Endothelial cell of umbilical vein (primary cell): ENCODE measurements at places on chromosomes 12 and 14.
A peak's percentile ranks its signal among the peaks of the same experiment; 100 is the strongest.

GRCh38 chr14:83611491-83611890, 1918.5 kb upstream of the FLRT2 start:
- no peak overlapping the region for H3K27ac ChIP-seq
- H3K36me3 ChIP-seq, result no peaks in the 10 kb centered on the region
- DNase-seq, result no peak

DNA sequence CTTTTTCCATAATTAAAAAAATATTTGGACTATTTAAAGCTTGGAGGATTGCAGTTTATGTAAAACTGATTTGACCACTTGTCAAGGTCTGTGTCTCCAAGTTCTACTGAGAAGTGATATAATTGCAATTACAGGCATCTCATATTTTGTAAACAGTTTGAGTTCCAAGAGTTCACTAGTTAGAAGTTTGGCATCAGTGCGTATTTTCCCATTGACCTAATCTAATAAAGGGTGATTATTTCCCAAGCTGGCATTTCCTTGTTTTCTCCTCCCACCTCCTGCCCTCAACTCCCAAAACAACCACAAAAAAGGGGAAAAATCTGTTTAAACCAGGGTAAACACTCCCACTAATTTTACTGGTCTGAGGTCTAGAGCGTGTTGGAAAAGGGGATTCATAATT, 3.0 kb upstream of the MYF6 start:
- H3K4me3 ChIP-seq, result no peak overlapping the region
- H3K36me3 ChIP-seq, result no peaks in the 10 kb centered on the region
- no peaks in the 10 kb centered on the region for H3K27me3 ChIP-seq
- no peaks in the 10 kb centered on the region for H3K4me1 ChIP-seq
- no peak overlapping the region for H3K27ac ChIP-seq

- H3K4me3 ChIP-seq, result no peak overlapping the region
- no peaks in the 10 kb centered on the region for H3K4me1 ChIP-seq
- no peak overlapping the region for H3K27ac ChIP-seq
- no peaks in the 10 kb centered on the region for H3K36me3 ChIP-seq
Measured at GRCh38 chr14:76894308-76894707, 68.1 kb downstream of the LRRC74A start.

DNA sequence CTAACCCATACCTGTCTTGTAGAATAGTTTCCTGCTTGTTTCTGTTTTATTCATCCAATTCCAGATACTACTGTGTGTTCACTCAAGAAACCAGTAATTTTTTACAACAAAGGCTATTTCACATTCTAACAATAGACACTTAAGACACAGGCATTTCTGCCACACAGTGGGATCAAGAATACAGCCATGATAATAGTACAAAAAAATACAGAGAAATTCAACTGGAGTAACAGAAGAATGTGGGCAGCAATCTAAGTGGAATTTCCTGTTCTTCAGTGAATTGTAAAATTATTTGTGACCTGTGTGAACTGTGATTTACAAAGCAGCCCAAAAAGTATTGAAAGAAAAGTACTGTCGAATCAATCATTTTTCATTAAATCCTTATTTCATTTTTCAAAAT, 282.9 kb downstream of the CCER1 start:
- no peak overlapping the region for H3K27ac ChIP-seq
- peak; percentile 51 for DNase-seq
- H3K4me3 ChIP-seq, result no peak overlapping the region
- no peaks in the 10 kb centered on the region for H3K27me3 ChIP-seq
- no peaks in the 10 kb centered on the region for H3K36me3 ChIP-seq
